Stimulated activated naive CD8-positive, alpha-beta T cell treated with anti-CD3 and anti-CD28 coated beads, Interleukin-15, Interleukin-2, amounts not matched to agents 100 U/mL and 50 U/mL, for 24 hours (primary cell): ENCODE measurements at places on chromosomes 16 and 17.

GRCh38 chr16:62475573-62475972 lies 439.3 kb upstream of the CDH8 start:
- no peak for DNase-seq

DNA sequence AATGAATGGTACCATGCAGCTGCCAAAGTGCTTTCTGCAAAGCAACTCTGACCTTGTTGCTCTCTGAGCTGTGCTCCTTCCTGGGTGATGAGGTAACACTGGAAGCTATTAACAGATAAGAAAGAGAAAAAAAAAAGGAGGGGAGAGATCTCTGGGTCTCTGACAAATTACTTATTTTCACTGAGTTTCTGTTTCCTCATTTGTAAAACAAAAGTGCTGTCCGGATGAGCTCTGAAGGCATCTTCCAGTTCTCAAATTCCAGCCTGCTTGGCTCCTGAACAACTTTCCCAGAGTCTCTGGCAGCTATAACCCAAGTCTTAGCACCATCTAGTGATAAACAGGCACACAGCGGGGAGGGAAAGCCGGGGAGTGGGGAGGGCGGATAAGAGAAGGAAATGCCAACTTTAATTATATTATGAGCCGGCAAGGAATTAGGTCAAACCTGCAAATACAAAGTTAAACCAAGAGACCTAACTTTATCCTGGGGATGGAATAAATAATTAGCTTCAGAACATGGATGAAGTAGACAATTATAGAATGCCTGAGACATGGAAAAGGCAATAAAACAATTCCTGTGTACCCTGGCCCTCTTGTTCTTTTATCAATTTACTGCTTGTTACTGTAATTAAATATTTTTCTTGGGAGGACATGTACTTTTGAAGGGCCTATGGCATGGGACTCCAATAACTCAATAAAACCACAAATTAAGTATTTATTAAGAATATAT lies 61.3 kb upstream of the KIFC3 start:
- DNase-seq: no peak

GRCh38 chr17:27928587-27928986 lies 35.4 kb upstream of the LYRM9 start:
- no peak for DNase-seq

GRCh38 chr16:8062677-8063076 lies 527.6 kb downstream of the TMEM114 start:
- no peak for DNase-seq

DNA sequence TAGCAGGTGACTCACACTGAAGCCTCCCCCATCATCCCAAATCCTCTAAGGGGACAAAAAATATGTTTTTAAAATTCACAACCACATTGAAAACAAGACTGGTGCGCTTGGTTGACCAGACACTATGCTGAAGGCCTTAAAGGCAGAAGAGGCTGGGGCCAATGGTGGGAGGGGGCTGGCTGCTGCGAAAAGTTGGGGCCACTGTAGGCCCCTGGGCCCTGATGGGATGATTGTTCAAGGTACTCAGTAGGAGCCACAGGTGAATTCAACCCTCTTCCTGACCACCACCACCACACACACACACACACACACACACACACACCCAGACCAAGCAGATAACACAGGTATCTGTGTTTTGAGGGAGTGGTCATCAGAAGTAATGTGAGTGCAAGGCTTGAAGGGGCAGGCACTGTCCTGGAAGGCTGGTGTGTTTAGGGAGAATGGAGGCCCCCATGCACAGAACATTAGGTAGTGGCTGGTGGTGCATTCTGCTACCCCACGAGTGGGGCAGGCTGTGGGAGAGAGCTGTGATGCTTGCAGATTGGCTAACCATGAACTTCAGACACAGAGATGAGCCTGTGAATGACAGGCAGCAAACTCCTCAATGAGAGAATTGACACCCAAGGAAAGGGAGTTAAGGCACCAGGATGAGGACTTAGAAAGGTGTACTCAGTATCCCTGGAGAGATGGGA lies 55.0 kb downstream of the NT5M start:
- no peak for DNase-seq

DNA sequence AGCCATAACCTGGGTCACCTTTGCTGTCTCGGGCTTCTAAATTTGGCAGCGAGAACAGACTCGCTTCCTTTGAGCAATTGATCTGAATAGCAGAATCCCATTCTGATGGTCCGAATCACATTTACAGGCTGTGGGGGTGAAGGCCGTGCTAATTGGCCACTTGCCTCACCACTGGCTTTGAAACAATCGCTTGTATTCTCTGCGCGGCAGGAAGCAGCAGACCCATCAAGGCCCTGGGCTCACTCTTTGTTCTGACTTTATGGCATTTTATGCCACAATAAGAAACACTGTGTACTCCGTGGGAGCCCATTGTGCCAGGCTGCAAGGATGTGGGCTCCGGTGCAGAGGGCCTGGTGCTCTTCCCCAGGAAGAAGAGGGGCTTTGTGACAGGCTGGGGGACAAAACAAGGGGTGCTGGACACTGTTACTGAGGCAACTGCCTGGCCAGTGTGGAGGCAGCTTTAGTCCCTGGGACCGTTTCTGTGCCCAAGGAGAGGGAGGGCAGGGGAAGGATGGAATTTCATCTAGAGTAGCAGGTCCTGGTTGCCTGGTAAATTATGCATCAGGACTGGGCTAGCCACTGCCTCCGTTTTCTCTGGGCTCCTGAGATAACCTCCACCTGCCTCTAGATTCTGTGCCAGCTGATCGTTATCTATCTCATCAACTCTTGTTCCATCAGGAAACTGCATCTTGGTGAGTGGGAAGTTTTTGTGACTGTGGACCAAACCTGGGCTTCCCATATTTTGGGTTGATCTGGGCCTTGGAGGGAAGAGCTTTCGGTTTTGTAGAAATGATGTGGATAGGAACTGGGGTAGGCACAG lies 78.5 kb downstream of the MRC2 start:
- DNase-seq: no peak

DNA sequence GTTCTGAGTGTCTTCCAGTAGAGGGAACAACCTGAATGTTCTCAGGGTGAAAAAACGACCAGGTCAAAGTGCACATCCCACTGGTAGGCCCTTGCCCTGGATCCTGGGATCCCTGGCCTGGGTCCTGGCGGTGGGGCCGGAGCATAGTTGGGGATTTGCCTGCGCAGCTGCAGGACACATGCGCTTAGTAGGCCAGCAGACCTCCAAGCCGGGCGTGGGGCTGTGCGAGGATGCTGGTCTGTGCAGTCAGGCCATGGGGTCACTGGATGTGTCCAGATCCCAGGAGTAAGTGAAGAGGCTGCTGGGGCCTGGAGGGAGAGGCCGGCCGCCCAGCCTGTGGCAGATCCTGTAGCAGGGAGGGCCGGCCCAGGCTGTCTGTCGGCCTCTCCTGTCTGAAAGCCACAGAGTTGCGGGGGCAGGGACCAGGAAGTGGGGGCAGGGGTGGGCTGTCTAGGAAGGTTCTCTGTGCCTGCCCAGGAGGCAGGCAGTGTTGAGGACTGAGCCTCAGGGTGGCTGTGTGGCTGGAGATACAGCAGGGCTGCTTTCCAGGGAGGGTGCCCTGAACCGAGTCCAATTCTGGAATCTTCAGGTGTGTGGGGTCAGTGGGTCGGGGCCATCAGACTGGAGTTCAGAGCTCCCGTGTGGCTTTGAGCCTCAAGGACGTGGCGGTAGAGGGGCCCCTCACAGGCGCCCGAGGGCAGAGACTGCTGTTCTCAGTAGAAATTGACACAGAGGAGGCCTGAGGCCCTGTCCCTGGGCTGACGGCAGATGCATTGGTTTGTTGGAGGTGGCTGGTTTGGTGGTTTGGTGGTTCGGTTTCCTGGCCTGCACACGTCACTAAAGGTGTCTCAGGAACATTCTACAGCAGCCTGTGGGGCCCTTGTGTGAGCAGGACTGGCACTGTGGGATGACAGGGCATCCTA lies 17.2 kb upstream of the NUDT16L1 start:
- peak; percentile 74 for DNase-seq

- DNase-seq: no peak
These were observed 42.7 kb upstream of the WSCD1 start for GRCh38 chr17:6027342-6028024.

DNA sequence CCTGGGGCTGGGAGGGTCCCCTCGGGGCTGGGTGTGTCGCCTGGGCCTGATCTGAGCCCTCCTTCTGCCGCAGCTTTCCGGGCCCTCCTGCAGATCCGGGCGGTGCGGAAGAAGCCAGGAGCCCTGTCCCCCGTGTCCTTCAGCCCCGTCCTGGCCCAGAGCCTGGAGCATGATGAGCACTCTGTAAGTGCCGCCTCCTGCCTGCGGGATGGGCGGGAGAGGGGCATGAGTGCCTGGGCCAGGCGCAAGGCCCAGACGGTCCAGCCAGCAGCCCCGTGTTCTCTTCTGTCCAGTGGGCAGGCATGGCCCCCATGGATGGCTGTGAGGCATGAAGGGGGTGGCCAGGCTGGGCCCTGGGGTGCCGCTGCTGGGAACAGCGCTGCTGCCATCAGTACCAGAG lies 16.0 kb upstream of the NUDT16L1 start:
- no peak for DNase-seq

- no peak for DNase-seq
These were observed 7.4 kb downstream of the CAPN15 start for GRCh38 chr16:534856-535445.

GRCh38 chr17:77875051-77875780 lies 83.3 kb upstream of the TNRC6C start:
- DNase-seq: no peak
